ENCODE measurements at places on chromosomes 3 and 15.

DNA sequence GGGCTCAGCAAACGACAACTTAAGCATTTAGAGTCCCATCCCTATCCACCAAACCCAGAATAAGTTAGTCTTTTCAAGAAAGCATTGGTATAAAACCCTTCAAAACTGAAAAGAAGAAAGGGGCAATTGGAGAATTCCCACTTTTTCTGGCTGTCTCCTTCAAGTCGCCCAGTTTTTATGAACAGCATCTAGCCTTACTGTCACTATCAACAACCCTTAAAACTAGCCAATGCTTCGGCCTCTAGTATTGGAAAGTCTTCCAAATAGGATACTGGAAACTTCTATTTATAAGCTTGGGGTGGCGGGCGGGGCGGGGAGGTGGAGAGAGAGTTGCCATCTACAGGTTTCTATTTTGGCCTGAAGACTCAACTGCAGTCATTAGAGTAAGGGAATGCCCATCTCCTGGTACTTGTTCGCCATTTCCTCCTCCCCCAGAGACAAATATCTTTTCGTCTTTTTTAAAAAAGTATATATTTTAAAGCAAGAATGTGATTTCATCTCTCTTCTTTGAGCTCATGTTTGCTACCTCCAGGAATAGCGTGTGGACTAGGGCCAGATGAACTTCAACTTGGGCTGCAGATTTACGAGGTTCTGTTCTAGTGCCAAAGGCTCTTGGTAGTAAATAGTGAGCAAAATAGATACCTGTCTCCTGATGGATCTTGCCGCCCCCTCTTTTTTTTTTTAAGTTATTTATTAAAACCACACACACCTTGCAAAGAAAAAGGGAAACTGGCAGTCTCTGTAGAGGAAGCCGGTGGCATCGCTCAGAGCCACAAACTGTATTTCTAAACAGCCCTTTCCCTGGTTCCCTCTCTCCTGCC, 2.7 kb downstream of the BCL6 start:
- DNase-seq = no peak

DNA sequence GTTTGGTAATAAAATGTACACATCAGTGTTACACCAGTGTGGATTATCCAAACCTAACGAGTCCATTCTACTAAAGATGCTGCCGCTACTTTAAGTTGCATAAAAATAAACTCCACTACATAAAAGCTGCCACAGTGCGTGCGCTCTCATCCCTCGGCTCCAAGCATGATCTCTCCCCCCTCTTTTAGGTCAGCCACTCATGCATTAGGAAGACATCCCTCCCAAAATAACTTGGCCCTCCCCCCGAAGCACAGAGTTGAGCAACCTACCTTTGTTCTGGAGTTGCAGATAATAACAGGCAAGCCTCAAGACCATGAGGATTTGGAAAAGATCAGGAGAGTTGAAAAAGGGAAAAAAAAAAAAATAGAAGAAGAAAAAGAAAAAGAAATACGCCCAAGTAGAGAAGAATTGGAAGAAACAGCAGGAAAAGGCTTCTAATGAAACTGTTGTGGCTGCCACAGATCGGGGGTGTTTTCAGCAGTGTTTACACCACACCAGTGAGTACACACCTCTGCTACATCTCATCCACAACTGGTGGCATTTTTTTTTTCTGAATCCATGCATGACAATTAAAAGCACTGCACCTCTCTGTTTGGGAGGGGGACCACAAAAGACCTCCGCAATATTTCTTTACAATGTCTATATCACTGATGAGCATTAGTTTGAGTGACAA, 339.2 kb downstream of the FOXP1 start:
- DNase-seq = no peak

GRCh38 chr3:69406163-69406562, 20.3 kb upstream of the FRMD4B start:
- no peak for DNase-seq

- no peak for DNase-seq
These were observed 17.9 kb downstream of the TMEM43 start for GRCh38 chr3:14142567-14143270.

GRCh38 chr3:141446737-141447136, 40.1 kb upstream of the RASA2 start:
- no peak for DNase-seq

GRCh38 chr3:116140100-116140689, 305.1 kb downstream of the LSAMP start:
- DNase-seq = no peak

DNA sequence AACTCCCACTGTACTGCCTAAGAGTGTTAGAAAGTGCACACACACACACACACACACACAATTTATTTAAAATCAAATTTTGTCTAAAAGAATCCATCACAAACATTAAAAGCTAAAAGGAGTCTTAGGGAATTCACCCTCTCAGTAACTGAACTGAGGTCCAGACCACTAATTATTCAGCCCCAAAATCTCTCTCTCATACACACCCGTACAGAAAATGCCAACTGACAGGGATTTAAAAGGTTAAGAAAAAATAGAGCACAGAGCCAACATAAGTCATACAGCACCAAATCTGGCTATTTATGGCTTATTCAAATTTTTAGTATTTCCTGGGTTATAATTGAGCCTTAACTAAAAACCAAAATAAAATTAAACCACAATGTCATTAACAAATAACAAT, 20.7 kb downstream of the GBE1 start:
- DNase-seq = no peak

DNA sequence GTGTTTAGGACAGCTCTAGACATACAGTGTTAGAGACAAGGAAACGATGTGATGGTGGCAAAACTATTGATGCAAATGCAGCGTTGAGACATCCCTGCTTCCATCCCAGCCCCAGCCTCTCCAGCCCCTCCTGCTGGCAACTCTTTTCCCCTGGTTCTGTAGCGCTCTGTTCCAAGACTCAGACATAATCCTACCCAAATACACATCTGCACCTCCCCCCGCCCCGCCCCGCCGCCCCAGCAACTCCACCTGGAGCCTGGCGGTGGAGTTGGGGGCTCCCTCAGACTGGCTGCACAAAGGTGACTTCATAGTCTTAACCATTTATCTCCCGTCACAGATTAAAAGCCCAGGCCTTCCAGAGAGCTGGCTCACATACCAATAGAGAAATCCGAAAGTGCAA, 7.2 kb upstream of the SEC22A start:
- DNase-seq = no peak

- no peak for DNase-seq
These were observed 19.5 kb upstream of the NANOGP8 start for GRCh38 chr15:35104526-35105147.

Data from CMK (cell line).